ENCODE measurements at places on chromosomes 5 and 9.
A peak's percentile ranks its signal among the peaks of the same experiment; 100 is the strongest.

- DNase-seq, result no peak
Observed at GRCh38 chr5:11985993-11986392, 81.7 kb upstream of the CTNND2 start.

- DNase-seq, result no peak
Observed at GRCh38 chr9:99515093-99515492, 293.0 kb downstream of the SEC61B start.

GRCh38 chr9:34502471-34502870, 20.3 kb downstream of the ENHO start:
- DNase-seq, result no peak

DNA sequence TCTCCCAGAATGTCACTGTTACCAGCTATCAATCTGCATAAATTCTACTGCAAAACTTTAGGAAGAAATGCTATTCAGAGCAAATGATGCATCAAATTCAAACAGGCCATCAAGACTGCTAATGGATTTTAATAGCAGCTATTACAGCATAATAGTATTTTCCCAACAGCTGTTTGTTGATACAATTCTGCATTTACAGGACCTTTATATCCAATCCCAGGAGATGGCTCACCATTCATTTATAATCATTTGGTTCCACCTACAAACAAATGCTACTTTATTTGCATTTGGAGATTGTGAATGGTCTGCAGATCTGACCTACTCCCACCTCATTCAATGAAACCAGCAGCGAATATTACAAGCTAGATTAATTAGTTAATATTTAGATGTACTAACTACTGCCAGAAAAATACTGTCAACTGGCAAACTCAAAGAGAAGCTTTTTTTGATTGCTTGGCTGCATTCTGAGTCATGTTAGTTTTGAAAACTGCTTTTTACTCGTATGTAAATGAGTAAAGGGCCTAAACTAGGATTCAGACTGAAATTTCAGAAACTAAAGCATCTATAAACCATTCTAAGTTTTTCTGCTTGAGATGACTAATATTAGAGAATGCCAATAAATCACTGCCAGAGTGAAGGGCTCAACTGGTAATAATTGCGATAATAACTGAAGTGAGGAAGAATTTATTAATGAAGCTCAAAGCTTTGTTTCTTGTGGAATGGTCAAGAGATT, 7.1 kb upstream of the PCA3 start:
- no peak for DNase-seq

GRCh38 chr9:114098021-114098935, 814 bp downstream of the KIF12 start:
- DNase-seq, result no peak

- DNase-seq, result no peak
Observed at GRCh38 chr5:113546703-113547183, 33.2 kb downstream of the YTHDC2 start.

DNA sequence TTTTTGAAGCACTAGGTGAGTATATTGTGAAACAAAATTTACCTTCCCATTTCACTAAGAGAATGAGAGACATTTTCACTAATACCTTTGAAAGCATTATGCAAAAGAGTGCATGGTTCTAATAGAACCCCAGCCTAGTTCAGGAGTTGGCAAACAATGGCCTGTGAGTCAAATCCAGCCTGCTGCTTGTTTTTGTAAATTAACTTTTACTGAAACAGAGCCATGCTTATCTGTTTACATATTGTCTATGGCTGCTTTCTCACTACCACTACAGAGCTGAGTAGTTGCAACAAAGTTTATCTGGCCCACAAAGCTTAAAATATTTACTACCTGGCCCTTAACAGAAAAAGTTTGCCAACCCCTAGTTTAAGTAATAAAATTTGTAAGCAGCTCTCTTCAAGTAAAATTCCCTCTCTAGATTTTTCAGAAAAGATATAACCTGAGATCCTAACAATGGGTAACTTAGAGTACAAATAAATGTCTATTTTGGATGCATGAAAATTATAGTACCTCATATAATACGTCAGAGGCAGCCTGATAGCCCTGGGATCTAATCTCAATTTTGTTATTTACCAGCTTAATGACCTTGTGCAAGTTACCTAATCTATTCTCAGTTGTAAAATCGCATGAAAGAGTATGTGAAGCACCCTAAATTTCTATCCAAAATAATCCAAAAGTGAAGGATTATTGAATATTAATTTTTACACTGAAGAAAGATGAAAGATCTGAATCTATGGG, 50.7 kb upstream of the ARL15 start:
- no peak for DNase-seq

- no peak for DNase-seq
Observed at GRCh38 chr9:87193925-87194868, 246.9 kb upstream of the GAS1 start.

DNA sequence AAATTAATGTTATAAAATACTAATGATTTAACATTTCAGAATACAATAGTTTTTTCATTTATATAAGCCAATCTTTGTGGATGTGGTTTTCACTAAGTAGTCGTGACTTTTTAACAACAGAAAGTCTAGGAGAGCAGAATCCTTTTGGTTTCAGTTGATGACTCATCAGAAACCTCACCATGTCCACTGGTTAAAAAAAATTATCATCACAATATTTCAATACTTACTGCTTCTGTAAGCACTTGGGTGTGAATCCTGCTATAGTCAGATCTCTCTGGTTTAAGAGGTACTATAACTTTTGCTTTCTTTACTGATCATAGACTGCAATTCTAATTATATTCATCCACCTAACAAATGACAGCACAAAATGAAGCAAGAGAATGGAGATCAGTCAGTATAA, 77.2 kb downstream of the MRPS30 start:
- DNase-seq, result no peak

- no peak for DNase-seq
Observed at GRCh38 chr5:160289356-160289651, 23.1 kb downstream of the CCNJL start.

GRCh38 chr5:95526871-95527270, 27.9 kb downstream of the SKIC3 start:
- no peak for DNase-seq

DNA sequence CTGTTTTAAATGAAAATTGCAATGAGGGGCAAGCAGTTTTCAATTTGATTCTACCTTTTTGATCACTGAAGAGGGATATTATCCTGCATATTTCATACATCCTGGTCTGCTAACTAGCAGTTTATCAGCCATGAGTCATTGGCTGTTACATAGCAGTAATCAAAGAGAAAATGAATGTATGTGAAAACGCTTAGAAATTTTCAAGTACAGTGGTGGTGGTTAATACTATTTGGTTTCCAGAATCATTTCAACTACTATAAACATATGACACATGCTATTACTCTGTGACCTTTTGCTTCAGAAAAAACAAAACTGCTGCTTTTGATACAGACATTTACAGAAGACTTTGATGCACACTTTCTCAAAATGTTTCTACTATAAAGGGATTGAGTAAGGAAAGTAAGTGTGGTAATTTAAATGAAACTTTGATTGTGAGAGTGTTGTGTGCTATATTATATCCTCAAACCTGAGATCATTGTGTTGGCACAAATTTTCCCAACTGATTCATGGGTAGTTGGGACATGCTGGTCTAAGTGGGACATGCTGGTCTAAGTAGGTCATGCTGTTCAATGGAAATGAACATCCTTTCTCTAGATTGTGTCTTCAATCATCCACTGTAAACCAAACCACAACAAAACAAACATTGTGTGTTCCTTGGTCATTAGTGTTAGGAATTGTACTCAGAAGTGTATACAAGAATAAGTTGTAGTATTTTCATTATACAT, 5.1 kb downstream of the RNF14 start:
- no peak for DNase-seq

GRCh38 chr5:132372127-132372526, 2.6 kb downstream of the SLC22A5 start:
- DNase-seq, result no peak

DNA sequence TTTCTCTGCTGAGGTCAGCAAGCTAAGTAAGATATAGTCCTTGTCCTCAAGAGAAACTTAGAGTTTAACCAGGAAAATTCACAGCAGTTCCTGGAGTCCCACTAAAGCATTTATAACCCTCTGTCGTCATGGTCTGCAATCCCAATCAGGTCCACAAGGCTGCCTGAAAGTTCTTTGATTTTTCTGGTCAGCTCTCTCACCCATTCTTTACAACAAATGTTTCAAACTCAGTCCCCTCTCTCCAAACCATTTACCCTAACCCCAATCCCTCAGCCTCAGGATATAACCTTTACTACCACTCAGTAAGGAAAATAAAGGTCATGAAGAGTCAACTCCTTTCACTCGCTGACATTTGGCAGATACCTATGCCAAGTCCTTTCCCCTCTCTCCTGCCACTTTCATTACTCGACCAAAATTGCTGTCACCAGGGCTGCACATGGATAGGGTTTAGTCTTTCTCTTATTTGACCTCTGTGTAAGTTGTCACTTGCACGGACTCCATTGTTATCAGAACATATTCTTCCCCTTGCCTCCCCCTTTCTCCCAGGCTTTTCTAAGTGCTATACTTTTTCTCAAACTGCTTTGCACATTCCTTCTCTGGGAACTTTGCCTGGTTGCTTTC, 936.6 kb downstream of the NR2F1-AS1 start:
- DNase-seq, result no peak

DNA sequence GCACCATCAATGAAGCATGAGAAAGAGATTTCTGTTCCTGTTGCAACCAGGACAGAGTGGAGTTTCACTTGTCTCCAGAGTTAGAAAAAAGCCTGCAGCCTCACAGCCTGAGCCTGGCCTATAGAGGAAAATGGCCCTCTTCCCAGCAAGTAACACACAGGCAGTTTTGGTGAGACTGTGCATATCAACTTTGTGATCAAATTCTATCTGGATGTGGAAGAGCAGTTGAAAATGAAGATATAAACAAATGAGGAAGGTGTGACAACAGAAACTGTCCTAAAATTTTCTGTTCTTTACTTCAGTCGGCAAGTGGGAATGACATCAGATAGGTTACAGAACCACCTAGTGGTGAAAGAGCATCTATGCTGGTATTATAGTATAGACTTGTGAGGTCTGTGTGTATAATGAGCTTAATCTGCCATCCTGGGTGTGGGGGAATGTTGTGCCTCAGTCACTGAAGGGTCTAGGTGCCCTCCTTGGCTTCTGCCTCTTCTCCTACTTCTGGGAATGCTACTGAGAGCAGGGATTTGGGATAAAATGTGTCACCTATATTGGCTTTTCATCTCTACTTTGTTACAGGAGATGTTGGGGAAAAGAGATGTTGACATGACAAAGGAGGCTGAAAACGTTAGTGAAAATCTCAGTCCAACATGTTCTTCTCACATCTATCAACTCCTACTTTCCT, 28.2 kb downstream of the YIPF5 start:
- peak; percentile 26 for DNase-seq

GRCh38 chr5:82422751-82423181, 144.6 kb upstream of the RPS23 start:
- DNase-seq, result no peak

DNA sequence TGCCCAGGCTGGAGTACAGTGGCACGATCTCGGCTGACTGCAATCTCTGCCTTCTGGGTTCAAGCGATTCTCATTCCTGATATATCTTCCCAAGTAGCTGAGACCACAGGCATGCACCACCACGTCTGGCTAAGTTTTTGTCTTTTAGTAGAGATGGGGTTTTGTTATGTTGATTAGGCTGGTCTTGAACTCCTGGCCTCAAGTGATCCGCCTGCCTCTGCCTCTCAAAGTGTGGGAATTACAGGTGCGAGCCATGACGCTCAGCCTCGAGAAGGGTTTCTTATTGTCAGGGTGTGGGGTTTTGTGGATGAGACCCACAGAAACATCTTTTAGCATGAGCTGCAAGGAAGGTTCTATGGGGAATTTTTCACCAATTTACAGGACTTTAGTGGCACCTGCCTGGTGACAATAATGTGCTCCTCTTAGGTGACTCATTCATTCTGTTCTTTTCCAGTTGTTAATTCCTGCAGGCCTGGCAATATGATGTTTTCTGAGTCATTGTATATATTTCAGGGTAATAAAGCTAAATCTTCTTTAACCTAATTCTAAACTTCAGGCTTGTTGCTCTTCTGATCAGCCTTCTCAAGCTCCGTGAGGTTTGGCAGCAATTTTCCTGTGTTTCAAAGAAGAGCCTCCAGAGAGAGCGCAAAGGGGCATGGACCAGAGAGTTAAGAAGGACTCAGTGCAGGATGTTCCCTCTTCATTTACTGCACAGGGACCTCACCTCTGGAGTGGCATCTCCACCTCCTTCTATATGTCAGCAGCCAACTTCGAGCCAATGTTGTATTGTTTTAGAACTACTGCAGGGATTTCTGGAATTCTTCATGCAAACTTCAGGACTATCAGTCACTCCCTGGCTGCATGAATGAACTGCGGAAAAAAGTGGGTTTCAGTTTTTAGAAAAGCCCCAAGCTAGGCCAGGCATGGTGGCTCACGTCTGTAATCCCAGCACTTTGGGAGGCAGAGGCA, 77.8 kb upstream of the ZNF618 start:
- no peak for DNase-seq

DNA sequence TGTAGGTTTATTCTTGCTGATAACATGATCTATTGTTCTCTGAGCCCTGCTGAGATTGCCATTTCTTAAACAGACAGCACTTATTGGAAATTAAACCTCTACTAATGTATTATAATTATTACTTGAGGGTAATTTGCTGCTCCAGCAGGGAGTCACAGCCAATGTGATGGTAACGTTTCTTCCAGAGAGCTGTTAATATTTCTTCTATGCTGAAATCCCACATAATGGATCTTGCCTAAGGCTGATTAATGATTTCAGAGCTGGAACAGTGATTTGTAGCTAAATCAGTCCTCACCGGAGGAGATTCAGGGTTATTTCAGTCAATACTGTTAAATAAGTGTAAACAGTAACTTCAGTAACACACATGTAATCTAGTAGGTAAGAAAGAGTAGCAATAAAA, 170.1 kb downstream of the CDH12 start:
- DNase-seq, result no peak

DNA sequence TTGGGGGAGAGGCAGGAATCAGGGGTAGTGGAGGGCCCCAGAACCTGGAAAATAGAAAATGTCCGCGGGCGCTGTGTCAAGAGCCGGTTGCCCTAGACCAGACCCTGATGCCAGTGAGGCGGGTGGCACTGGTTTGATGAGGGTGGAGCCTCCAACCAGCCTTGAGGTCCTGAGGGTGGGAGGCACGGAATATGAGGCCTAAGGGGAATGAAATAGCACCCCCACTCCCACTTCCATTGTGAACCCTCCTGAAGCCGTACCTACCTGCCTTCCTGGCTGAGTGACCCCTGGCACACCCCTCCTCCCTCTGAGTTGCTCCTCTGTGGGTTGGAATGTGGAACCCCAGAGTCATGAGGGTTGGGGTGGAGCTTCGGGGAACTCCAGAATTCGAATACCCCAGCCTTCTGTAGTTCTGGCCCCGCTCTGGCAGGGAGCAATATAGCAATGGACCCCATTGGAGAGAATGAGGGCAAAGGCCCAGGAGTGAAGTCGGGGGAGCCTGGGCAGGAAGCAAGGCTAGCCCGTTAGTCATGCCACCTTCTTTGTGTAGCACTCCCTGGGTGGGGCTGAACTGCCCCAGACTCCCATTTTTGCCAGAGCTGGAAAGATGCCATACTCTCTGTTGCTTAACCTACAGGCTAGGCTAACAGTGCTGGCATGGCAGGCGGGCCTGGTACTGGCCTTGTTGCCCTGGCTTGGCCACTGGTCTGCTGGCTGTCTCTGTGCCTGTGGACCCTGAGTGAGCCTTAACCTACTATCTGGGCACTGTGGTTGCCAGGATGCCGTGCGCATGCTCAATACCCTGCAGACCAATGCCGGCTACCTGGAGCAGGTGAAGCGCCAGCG, 1.0 kb downstream of the FPGS start:
- DNase-seq, result no peak

All from Jurkat, Clone E6-1 (cell line).